ENCODE measurements at places on chromosomes 6 and 20.

GRCh38 chr6:126048635-126049034 lies 62.3 kb downstream of the TRMT11 start:
- no peak for DNase-seq

DNA sequence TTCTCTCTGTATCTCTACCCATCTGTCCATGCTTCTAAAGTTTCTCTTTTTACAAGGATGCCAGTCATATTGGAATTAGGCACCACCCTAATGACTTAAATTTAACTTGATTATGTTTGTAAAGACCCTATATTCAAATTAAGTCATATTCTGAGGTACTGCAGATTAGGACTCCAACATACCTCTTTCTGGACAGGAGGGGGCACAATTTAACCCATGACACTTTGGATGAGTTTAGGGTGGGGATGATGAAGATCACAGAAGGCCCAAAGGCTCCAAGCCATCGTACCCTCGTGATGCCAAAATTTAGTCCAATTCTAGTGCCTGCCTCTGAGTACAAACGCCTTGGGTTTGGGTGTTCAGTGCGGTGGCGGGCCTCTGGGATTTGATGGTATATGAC lies 15.0 kb upstream of the NKX2-2 start:
- no peak for DNase-seq

DNA sequence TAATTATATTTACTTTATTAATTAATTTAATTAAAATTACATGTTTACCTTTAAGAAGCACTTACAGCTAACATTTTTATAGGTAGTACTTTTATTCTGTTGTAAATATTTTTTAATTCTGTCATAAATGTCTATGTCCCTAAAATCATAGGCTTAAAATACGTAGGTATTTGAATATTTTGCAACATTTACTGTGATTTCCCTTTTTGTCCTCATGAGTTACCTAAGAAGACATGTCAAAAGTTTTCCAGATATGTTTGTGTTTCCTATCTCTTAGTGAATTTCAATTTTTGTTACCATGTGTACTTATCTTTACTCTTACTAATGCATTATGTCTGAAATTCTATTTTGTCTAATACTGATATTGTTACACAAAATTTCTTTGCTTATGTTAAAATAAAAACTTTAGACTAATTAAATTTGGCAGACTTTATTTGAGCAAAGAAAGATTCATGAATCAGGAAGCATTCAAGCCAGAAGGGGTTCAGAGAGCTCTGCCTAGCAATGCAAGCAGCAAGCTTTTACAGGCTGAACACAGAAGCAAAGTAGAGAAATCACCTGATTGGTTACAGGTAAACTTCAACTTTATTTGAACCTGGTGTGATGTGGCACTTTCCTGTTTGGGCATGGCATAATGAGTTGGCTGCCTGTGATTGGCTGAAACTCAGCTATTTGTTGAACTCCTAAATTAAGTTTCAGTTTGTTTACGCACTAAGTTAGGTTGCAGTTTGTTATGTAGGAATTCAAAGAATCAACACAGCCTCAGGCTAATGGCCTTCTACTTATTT lies 123.2 kb upstream of the TMEM170B start:
- DNase-seq, result no peak

DNA sequence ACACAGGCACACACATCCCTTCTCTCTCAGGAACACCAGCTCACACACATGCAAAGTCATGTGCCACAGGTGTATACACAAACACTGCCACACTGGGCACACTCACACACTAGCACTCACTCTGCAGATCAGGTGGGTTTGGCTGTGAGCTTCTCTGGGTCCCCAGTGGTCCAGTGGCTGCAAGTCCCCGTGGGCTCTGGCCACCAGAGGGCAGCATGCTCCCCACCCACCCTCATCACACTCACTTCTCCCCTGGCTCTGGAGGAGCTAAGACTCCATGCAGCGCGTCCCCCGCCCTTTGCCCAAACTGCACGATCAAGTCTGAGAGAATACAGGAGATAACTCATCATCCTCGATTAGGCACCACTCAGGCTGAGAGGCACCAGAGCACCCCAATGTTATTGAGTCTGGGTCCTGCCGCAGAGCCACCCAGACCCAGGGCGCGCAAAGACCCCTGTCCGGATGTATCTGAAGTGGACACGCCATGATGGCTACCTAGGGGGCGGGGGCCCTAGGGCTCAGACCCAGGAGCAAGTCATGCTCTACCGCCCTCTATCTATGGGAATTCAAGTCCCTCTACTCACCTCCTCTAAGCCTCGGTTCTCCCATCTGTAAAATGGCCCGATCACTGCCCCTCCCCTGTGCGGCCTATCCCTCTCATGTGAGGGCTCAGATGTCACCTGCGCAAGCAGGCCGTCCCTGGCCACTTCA lies 90.5 kb downstream of the GRM4 start:
- peak; percentile 85 for DNase-seq

DNA sequence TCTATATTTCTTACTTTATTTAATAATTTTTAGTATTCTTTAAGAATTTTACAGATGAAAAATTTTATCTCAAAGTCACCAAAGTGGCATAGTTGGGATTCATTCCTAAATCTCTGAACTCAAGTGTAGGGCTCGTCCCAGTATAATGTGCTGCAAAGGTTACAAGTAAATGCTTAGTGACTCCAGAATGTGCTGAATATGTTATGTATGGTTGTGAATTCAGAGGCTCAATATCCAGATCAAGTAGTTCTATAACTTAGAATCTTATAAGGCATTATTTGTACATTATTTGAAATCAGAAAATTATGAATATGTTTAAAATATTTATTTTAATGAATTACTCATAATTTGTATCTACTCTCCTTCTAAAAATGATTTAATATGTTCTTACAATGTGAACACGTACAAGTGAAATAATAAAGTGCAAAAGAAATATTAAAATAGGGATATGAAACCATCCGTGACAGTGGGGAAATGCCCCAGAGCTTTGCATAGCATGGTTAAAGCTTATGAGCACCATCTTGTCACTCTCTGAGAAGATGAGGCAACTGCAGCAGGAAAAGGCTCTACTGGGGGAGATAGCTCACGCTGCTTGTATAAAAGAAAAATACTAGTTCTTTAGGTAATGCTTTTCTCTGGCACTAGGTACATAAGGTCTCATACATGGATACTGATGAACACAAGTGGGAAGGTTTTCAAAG lies 259.0 kb downstream of the FOXC1 start:
- DNase-seq, result no peak

GRCh38 chr6:61210549-61210948 lies 1075.5 kb downstream of the KHDRBS2 start:
- DNase-seq, result no peak

DNA sequence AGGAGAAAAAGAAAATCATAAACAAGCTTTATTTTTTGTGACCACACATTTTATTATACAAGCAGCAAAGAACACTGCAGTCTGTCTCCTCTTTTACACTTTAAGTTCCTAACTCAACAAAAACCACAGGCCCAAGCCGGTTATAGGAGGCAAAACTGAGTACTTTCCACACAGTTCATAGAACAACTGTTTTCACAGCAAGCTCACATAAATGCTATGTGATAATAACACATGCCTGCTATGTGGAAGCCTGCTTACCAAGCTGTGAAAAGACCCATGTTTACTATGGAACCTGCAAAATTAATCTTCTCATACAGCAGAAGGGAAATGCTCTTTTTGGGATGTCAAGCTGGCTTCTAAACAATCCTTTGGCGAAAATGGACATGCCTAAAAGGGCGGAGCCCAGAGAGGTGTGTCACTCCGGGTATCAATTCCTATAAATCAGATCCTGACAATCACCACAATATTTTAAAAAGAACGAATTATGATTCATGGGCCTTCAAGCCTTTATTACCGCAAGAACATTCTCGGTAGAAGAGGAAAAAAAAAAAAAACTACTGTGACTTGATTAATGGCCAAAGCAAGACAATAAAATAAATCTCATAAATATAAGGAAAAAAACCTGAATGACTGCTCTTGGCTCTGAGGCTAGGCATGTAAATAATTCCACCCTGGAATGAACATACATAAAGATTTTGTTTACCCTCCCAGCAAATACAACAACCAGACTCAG lies 2.6 kb downstream of the TRERF1 start:
- no peak for DNase-seq

- DNase-seq, result no peak
These were observed 97.0 kb downstream of the SLC23A2 start for GRCh38 chr20:4904127-4904860.

- no peak for DNase-seq
These were observed 389.2 kb downstream of the CD83 start for GRCh38 chr6:14506656-14507246.

- DNase-seq, result no peak
These were observed 25.5 kb upstream of the PRL start for GRCh38 chr6:22322103-22323030.

DNA sequence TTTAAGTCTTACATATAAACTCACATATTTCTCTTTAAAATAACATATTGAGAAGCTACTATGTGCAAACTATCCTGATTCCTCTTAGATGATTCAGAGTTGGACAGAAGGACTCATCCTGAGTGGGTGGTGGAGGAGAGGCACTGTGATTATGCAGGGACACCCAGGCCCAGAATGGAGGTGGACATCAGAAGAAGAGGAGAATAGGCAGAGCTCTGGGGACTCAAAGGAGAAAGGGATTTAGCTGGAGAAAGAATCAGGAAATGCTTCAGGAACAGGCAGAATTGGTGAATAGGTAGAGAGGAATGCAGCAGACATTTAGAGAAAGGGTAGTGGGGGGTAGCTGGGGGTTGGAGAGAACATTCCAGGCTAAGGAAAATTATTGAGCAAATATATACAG lies 17.4 kb downstream of the RCAN2 start:
- DNase-seq, result no peak

DNA sequence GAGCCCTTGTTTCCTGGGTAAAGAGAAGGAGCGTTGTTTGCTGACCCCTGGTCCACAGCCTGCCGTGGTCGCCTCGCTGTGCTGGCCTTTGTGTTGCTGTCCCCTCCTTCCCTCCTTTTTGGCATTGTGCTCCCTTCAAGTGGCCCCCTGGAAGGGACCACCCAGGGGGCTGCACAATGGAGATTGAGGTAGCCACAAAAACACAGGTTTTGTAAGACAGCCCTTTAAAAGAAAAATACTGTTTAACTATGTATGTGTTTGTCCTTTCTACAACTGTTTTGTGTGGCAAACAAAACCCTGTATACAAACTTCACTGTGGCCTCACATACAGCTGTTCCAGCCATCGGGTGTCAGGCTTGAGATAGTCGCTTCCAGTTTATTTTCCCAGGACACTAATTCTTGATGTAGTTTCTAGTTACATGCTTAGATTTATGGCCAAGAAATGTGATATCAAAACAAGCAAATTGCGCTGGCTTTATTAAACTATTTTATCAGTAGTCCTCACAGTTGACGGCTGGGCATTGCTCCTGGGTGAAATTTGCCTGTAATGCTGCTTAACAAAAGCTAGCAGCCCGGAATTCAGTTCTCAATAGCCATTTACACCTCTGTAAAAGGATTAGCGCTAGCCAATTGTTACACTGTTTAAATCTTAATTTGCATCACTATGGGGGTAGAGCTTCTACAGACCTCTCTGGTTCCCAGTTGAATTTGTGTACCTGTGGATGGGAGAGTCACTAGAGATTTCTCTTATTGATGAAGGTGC lies 64.1 kb downstream of the KIZ start:
- peak; percentile 42 for DNase-seq

- no peak for DNase-seq
These were observed 384.7 kb upstream of the ID4 start for GRCh38 chr6:19452495-19452894.

DNA sequence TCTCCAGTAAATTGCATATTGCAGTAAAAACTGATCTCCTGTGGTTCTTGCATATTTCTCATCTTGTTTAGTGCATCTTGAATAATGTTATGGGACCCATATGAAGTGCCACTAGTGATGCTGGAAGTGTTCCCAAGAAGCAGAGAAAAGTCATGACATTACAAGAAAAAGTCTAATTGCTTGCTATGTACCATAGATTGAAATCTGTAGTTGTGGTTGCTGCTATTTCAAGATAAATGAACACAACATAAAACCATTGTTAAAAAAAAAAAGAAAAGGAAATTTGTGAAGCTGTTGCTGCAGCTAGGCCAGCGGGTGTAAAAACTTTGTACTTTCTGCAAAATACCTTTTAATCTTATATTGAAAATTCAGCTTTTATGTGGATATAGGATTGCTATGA lies 304.5 kb downstream of the PHF3 start:
- DNase-seq, result no peak

DNA sequence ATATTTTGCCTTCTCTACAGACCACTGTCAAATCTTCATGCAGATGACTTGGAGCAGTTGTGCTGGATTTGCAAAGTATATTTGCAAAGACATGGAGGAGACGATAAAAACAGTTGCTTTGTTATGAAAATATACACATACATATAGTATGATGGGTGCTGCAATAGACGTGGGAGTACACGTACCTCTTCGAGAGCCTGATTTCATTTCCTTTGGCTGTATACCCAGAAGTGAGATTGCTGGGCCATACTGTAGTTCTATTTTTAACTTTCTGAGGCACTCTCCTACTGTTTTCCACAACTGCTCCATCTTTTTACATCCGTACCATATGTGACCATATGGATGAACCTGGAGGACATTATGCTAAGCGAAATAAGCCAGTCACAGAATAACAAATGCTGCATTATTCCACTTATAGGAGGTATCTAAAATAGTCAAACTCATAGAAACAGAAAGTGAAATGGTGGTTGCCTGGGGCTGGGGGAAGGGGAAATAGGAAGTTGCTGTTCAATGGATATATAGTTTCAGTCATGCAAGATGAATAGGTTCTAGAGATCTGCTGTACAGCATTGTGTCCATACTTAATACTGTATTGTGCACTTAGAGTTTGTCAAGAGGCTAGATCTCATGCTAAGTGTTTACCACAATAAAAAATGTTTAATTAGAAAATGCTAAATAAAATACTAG lies 223.8 kb downstream of the HAO1 start:
- DNase-seq, result no peak

- no peak for DNase-seq
These were observed 13.7 kb downstream of the SOD2 start for GRCh38 chr6:159679091-159680077.

DNA sequence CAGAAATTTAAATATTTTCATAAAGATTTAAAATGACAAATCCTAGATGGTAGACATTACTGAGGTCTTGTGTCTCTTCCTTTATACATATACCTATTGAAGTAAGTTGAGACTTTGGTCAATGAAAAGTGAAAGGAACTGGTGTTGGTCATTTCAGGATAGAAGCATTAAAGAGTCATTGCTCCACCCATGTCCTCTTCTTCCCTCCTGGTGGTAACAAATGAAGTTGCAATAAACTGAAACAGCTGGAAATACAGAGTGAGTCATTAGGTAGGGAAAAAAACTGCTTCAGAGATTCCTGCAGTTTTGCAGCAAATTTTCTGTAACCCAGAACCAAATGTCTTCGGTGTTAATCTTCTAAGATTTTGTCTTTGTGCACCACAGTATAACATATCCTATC lies 448.0 kb downstream of the EYS start:
- peak; percentile 31 for DNase-seq

Data from HEK293T (cell line).